ENCODE measurements at places on chromosomes 12 and 14. TPM values are rescaled to one million over a fixed set of nuclear protein-coding genes. Genes with fewer than 3 reads are reported as not detected.

DNA sequence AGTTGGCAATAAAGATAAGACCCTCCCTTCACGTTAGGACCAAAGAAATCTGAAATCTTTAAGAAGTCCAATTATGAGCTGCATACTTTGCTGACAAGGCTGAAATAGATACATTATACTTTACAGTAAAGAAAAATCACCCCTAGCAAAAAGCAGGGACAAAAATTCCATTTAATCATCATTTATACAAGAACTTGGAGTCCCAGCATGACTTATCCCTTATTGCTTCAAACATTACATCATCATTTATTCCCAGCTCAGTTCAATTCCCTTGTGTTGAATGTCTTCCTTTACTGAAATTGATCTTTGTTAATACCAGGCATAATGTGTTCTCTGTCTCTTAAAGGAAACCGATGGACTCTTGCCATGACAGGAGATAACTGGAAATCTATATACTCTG is 449.6 kb upstream of the CCDC196 start:
- DNase-seq: no peak

- DNase-seq: no peak
Observed at GRCh38 chr14:44339231-44339630, 167.9 kb downstream of the FSCB start.

DNA sequence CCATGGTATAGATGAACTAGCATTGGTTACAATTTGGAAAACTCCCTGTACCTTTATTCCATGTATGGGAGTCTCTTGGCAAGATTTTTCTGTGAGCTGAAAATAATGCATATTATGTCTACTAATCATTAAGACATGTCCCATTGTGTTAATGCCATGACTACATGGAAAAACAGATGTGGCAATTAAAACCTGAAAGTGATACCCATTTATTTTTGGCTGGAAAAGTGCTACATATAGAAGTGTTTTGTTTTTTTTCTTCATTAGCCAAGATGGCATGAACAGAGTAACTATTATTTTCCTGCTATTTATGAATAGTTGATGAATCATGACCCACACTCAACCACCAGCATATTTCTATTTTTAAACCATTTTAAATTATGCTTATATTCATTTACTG is 58.2 kb downstream of the ALG10B start:
- DNase-seq: no peak

DNA sequence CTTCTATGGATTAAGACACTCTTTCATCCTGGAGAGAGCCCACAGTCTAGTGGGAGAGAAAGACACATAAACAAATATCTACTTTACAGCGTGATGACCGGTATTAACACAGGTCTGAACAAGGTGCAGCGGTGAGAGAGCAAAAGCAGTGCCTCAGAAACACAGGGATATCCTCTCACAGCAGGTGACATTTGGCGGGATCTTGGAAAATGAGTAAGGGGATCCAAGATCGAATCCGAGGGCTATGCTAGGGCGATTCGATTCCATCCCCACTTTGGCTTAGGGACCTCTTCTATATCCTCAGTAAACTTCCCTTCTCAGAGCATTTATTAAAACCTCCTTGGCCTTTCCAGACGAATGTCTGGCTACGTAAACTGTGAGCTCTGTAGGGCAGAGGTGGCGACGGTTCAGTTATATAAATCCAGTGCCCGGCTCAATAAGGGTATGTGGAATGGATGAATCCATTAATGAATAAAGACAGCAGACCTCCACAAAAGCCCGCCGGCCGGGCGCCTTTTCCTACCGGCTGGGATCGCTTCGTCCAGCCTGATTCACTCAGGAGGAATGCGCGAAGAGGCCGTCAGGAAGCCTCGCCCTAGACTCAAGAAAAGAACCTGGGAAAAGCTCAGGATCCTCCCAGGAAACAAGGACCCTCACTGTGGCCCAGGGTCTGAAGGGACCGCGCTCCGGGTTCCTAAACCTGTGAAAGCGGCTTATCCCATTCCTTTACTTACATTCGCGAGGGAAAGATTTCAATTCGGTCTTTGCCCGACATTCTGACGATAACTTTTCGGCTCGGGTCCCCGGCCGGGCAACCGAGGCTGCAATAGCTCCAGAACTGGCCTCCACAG is 455 bp downstream of the ATP6V1D start:
- no peak for DNase-seq

OTOGL gene
- total RNA-seq: not detected

Data from mesenteric fat pad (tissue), 1 donor.